ENCODE measurements at places on chromosomes 16 and 17.

GRCh38 chr17:39782980-39783379 lies 45.2 kb downstream of the GRB7 start:
- DNase-seq: no peak

DNA sequence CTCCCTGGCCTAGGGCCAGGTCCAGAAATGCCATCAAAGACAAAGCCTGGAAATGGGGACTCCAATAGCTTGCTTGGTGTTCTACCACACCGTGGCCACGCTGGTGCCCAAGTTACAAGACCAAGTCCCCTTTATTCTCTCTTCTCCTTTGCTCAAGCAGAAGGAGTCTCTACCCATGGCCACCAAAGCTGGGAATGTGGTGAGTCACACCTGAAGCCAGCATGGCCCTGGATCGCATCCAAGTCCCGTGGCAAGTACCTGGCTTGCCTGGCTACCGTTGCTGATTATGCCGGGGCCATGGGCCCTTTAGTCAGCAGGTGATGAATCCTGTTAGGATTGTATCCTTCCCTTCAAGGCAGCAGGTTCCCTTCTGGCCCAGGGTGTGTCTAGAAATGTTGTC lies 260.0 kb downstream of the HAPSTR1 start:
- DNase-seq: no peak

GRCh38 chr17:67272312-67273047 lies 27.5 kb upstream of the HELZ start:
- no peak for DNase-seq

DNA sequence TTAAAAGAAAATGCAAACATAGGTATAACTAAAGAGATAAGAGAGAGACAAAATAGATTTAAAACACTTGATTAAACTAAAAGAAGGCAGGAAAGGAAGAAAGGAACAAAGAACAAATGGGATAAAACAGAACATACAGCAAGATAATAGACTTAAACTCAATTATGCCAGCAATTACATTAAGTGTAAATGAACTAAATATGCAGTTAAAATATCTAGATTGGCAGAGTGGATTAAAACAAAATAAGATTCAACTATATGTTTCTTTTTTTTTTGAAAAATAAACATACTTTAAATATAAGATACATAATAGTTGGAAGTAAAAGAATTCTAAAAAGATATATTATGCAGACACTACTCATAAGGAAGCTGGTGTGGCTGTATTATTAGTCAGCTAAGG lies 9.7 kb upstream of the CFAP20 start:
- no peak for DNase-seq

GRCh38 chr17:82283208-82283749 lies 9.8 kb upstream of the CSNK1D start:
- no peak for DNase-seq

DNA sequence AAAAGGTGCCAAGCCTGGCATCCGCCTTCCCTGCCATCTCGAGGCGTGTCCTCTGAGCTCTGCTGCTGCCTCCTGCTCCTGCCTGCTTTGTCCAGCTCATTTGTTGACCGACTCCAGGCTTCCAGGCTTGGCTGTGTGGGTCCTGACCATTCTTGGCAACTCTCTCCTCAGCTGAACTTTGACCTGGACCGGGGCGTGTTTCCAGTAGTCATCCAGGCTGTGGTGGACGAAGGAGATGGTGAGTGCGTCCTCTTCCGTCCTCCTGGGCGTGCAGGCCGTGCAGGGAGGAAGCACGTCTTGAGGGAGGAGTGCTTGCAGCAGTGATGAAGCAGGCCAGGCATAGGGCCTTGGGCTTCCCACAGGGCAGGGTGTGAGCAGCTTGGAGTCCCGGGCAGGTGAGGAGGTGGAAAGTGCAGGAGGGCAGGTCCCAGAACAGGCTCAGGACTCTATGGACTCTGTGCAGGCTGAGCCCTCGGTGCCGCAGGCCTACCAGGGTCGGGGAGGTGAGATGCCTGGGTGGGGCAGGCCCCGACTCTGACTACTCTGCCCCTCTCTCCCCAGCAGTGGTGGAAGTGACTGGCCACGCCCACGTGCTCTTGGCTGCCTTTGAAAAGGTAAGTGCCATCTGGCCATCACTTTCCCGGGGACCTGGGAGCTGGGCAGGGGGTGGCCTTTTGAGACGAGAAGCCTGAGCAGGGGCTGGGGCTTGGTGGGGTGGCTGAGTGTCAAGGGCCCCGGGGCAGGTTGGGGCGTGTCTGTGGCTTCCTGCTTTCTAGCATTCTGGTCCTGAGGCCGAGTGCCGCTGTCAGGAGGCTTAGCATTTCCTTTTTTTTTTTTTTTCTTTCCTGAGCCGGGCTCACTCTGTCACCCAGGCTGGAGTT lies 28.6 kb upstream of the NUDT16L1 start:
- DNase-seq: no peak

DNA sequence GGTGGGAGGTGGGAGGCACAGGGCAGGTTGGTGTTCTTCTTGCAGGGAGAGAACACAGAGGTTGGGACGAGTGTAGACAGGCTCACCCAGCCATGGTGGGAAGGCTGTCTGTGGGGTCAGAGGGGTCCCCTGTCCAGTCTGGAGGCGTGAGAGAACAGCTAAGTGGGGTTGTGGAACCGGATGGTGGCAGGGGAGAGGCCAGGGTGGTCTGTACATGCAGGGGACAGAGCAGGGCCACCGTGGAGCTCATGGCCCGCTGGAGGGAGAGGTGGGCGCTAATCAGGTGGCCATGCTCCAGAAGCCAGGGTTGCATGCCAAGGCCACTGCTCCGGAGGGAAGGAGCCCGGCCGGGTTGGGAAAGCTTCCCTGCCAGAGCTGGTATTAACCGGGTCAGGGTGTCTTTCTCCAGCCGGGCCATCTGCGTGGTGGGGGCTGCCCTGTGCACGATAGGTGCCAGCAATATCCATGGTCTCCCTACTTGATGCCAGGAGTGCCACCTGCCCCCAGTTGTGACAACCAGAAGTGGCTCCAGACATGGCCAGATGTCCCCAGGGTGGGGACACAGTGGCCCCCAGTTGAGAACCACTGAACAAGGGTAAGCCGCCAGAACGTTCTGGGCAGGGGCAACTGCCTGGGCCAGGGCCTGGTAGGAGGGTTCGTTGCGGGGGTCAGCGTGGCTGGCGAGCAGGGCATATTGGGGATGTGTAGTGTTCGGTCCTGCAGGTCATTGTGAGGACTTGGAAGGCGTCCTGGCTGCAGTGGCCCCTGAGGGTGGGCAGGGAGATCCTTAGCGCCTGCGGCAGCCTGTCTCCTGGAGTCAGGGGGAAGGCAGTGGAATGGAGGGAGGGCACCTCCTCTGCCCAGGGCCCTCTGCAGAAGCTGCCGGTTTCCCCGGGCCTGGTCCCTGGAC lies 5.1 kb downstream of the SNN start:
- DNase-seq: no peak

All from stimulated activated CD4-positive, alpha-beta T cell treated with anti-CD3 and anti-CD28 coated beads, Interleukin-15, amount 100 ng/mL, for 1 hour (primary cell).